ENCODE measurements at places on chromosomes 6 and 20. TPM values are rescaled to one million over a fixed set of nuclear protein-coding genes. Genes with fewer than 3 reads are reported as not detected.

- no peak for DNase-seq
Observed at GRCh38 chr6:4864519-4864918, 88.3 kb downstream of the CDYL start.

DNA sequence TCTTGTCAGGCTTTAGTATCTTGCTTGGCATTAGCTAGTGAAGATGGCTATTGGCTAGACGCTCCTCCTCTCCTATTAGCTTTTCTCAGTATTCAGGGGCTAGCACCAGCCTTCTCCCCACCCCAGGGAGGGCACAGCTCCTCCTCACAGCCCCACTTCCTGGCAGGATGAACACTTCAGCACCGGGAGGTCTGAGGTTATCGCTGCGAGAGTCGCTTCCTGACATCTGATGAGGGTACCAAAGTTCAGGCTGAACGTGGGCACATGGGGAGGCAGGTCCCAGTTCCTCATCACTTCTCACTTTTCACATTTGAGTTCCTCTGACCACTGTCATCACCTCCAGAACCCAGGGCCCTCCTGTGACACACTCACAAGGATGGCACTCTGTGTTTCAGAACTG lies 66.6 kb downstream of the LAMA4 start:
- no peak for DNase-seq

The TMEM217 gene
- total RNA-seq = 1.0 TPM

The ARMC12 gene
- 0.29 TPM for total RNA-seq

The MUC21 gene
- not detected for total RNA-seq
